ENCODE measurements at places on chromosomes 3 and 15.
A peak's percentile ranks its signal among the peaks of the same experiment; 100 is the strongest.

- H3K27ac ChIP-seq: no peak overlapping the region
- peak; percentile 31 for DNase-seq
- H3K36me3 ChIP-seq: no peaks in the 10 kb centered on the region
- no peaks in the 10 kb centered on the region for H3K27me3 ChIP-seq
Observed at GRCh38 chr3:76026379-76026778, 241.0 kb upstream of the ZNF717 start.

- no peaks in the 10 kb centered on the region for H3K27me3 ChIP-seq
- DNase-seq: no peak
- H3K27ac ChIP-seq: no peak overlapping the region
- H3K36me3 ChIP-seq: no peaks in the 10 kb centered on the region
Observed at GRCh38 chr15:55327387-55327786, 8.4 kb downstream of the PIGB start.

- no peaks in the 10 kb centered on the region for H3K4me1 ChIP-seq
- no peaks in the 10 kb centered on the region for H3K27me3 ChIP-seq
- no peaks in the 10 kb centered on the region for H3K36me3 ChIP-seq
- DNase-seq: peak; percentile 92
- H3K27ac ChIP-seq: no peak overlapping the region
Observed at GRCh38 chr3:116179091-116179490, 266.2 kb downstream of the LSAMP start.

- no peaks in the 10 kb centered on the region for H3K4me1 ChIP-seq
- H3K27ac ChIP-seq: no peak overlapping the region
- peaks cover 9% of the 10 kb centered on the region for H3K27me3 ChIP-seq
- H3K4me3 ChIP-seq: no peak overlapping the region
- no peak for DNase-seq
Observed at GRCh38 chr3:41041462-41041861, 157.8 kb upstream of the CTNNB1 start.

DNA sequence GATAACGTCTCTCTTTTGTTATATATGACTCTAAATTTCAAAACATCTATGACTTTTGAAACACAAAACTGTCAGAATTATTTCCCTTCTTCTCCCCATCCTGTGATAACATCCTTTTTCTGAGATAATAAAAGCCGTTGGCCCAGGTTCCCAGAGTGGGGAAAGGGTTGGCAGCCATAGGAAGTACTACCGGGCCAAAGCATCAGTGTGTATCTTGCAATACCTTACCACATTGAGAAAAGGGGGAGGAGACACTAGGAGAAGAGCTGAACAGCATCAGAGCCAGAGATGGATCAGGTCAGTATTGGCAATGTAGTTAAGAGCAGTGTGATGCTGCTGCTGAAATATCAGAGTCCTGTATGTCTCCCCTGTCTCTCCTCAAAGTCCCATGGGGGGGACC lies 210.0 kb upstream of the PROK2 start:
- H3K4me1 ChIP-seq: peaks cover 4% of the 10 kb centered on the region
- H3K27me3 ChIP-seq: peaks cover 2% of the 10 kb centered on the region
- H3K36me3 ChIP-seq: no peaks in the 10 kb centered on the region
- H3K4me3 ChIP-seq: no peak overlapping the region

GRCh38 chr3:30770387-30770786 lies 124.1 kb downstream of the GADL1 start:
- no peak overlapping the region for H3K4me3 ChIP-seq
- no peaks in the 10 kb centered on the region for H3K36me3 ChIP-seq
- DNase-seq: peak; percentile 95
- H3K27ac ChIP-seq: peak overlapping the region; percentile 1
- H3K4me1 ChIP-seq: peaks cover 12% of the 10 kb centered on the region
- H3K27me3 ChIP-seq: no peaks in the 10 kb centered on the region

DNA sequence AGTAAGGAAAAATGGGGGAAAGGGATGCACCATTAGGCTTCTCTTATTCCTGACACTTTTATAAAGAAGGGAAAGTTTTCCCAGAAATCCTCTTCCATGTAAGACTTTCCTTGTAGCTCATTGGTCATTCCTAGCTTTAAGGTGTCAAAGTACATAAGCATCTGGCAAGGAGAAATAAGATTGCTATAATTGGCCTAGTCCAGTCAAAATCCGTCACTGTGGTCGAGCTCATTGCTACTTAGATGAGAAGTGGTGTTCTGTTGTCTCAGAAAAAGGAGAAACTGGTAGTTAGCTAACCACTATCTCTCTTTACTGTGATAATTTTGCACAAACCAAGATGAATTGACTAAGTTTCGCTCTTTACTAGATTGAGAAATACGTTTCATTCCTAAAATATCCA lies 370.1 kb downstream of the CNTN4 start:
- H3K36me3 ChIP-seq: no peaks in the 10 kb centered on the region
- no peaks in the 10 kb centered on the region for H3K27me3 ChIP-seq
- no peak overlapping the region for H3K27ac ChIP-seq
- DNase-seq: no peak

DNA sequence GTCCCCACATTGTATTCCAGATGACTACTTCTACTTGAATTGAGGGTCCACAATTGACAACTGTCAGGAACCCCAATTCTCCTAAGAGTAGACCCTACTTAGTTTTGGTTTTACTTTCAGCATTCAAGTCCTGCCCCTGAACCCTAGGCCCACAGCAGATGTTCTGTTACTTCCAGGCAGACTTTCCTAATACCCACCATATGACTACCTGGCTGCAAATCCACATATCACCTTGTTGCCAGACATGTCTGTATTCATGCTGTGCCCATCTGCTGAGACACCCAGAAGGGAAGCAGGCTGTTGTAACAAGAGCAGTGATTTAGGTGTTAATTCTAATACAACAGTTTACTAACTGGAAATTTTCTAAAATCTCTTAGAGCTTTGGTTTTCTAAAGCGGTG lies 235.1 kb upstream of the CCDC54 start:
- no peaks in the 10 kb centered on the region for H3K4me1 ChIP-seq
- DNase-seq: no peak
- no peaks in the 10 kb centered on the region for H3K27me3 ChIP-seq
- no peaks in the 10 kb centered on the region for H3K36me3 ChIP-seq
- H3K4me3 ChIP-seq: no peak overlapping the region

DNA sequence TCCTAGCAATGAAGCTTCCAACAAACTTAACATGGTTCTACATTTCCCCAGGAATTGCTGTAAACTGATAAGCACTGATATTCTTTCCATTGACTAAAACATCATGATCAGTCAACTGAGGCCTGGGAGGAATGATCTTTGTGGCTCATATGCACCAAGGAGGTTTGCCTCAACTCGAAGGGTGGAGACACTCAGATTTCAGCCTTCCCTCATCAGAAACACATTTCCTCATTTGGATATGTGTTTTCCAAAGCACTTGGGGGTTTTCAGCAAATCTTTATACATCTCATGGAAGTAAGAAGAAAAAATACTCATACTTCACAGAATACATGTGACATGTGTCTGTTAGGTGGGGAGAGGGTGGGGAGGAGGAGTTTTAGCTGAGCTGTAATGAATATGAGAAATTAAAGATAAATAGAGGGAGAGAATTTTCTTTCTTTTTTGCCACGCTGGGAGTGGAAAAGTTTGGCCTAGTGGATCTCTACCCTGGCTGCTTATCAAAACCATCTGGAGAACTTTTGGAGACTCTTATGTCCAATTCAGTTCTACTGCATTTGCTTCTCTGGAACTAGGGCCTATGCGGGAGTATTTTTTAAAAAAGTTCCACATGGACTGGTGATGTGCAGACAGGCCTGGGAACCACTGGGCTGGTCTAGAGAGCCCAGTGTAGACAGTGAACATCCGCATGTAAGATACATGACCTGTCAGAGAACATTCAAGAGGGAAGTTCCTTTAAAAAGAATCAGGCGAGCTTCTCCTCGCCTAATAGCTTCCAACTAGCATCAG lies 301.0 kb upstream of the ICE2 start:
- H3K27ac ChIP-seq: no peak overlapping the region
- no peaks in the 10 kb centered on the region for H3K36me3 ChIP-seq
- DNase-seq: no peak
- H3K4me3 ChIP-seq: no peak overlapping the region
- peaks cover 4% of the 10 kb centered on the region for H3K27me3 ChIP-seq
- H3K4me1 ChIP-seq: peaks cover 1% of the 10 kb centered on the region

- H3K4me3 ChIP-seq: peak overlapping the region; percentile 91
- H3K36me3 ChIP-seq: peaks cover 2% of the 10 kb centered on the region
- H3K27me3 ChIP-seq: no peaks in the 10 kb centered on the region
- peak overlapping the region; percentile 62 for H3K27ac ChIP-seq
Observed at GRCh38 chr15:40754574-40754882, 526 bp downstream of the RMDN3 start.

DNA sequence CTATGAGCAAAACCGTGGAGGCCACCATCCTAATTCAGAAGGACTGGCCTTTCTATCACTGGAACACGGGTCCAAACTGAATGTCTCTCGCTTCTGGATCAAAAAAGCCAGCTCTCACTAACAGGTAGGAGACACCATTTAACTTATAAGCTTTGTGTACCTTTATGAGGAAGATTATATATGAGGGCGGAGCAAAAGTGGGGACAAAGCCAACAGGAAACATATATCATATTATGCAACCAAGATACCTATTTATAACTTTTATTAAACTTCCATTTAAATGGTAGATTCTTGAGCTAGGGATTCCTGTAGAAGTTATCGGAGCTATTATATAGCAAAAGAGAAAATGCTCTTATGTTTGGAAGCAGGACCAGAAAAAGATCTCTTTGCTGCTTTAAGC lies 78.4 kb downstream of the IGF2BP2 start:
- no peaks in the 10 kb centered on the region for H3K36me3 ChIP-seq
- H3K4me3 ChIP-seq: no peak overlapping the region
- no peak for DNase-seq
- no peaks in the 10 kb centered on the region for H3K27me3 ChIP-seq
- H3K4me1 ChIP-seq: peaks cover 21% of the 10 kb centered on the region

DNA sequence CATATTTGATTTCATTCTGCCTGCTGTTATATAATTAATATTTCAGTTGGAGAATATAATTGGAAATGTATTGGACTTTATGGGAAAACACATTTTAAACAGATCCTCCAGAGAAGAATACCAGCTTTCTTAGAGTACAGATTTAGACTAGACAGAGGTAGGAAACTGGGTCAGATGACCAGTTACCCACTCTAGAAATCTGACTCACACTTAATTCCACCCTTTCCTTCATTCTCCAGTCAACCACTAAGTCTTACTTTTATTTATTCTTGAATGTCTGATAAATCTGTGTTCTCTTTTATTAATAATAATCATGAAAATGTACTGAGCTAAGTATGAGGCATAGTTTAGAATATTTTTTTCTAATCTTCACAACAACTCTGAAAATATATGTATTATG lies 110.7 kb downstream of the LRRC49 start:
- DNase-seq: peak; percentile 53
- no peaks in the 10 kb centered on the region for H3K27me3 ChIP-seq
- no peak overlapping the region for H3K4me3 ChIP-seq
- H3K27ac ChIP-seq: no peak overlapping the region

DNA sequence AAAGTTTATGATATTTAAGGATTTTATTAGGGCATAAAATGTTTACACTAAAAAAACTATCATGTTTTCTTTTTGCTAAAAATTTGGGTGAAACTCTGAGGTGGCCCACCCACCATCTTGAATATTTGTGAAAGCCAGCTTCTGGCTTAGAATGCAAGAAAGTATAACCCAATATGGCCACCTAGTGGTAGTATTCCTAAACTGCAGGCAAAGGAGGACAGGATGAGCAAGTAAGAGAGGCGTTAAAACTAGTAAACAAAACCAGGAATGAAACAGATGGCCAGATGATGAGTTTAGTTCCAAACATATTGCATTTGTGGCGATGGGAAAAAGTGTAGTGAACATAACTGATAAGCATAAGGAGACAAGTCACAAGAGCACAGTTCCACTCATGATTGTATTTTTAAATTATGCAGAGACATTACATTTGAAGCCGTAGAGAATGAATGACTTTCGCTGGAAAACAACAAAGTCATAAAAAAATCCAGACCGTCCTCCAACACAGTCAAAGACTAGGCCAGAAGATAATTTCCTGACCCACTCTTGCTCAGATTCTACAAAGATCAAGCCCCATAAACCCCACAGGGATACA lies 103.3 kb upstream of the PRTG start:
- H3K27ac ChIP-seq: no peak overlapping the region
- H3K4me3 ChIP-seq: no peak overlapping the region
- peak; percentile 51 for DNase-seq
- H3K36me3 ChIP-seq: peaks cover 32% of the 10 kb centered on the region
- no peaks in the 10 kb centered on the region for H3K27me3 ChIP-seq
- no peaks in the 10 kb centered on the region for H3K4me1 ChIP-seq

DNA sequence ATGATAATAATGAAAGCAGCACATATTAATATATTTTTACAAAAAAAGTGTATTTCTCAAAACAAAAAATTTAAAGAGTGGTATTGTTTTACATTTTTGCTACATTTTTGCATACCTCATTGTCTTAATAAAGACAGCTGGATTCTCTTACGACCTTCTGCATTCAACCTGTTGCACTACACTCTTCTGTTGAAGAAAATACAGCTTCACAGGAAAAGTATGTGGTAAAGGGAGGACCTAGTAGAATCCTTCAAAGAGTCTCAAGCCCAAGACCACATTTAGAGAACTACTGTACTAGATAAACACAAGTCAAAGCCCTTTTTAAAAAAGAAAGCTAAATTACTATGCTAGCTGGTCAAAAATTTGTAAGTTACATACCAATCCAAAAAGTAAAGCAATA lies 7.9 kb downstream of the ZNF280D start:
- H3K27ac ChIP-seq: no peak overlapping the region
- peaks cover 3% of the 10 kb centered on the region for H3K36me3 ChIP-seq
- H3K27me3 ChIP-seq: no peaks in the 10 kb centered on the region
- H3K4me1 ChIP-seq: peaks cover 3% of the 10 kb centered on the region
- DNase-seq: no peak

DNA sequence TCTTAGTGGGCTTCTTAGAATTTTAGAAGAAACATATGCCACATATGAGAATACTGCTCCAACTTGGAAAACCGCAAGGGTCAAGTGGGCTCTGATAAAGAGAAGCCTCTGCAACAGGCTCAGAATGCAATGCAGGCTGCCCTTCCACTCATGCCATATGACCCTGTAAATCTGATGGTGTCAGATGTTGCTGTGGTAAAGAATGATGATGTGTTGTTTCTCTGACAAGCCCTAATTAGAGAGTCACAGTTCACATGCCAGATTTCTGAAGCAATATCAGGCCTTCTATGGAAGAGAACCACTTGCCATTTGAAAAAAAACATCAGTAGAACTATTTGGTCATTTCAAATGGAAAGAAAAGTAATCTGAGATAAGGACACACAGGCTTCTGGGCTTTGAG lies 749.6 kb downstream of the AGBL1 start:
- H3K4me1 ChIP-seq: no peaks in the 10 kb centered on the region
- H3K27me3 ChIP-seq: no peaks in the 10 kb centered on the region

GRCh38 chr3:121690777-121691405 lies 30.2 kb upstream of the HCLS1 start:
- no peak for DNase-seq
- H3K27me3 ChIP-seq: no peaks in the 10 kb centered on the region
- H3K36me3 ChIP-seq: peaks cover 33% of the 10 kb centered on the region
- no peak overlapping the region for H3K4me3 ChIP-seq

GRCh38 chr15:48389691-48390143 lies 58.5 kb downstream of the DUT start:
- H3K27me3 ChIP-seq: no peaks in the 10 kb centered on the region
- H3K27ac ChIP-seq: peak overlapping the region; percentile 58
- peaks cover 35% of the 10 kb centered on the region for H3K4me1 ChIP-seq
- H3K36me3 ChIP-seq: no peaks in the 10 kb centered on the region
- peak; percentile 71 for DNase-seq
- H3K4me3 ChIP-seq: no peak overlapping the region

Measured in astrocyte (in vitro differentiated cells and primary cell).